T-cell (primary cell): ENCODE measurements at places on chromosomes 1 and 21.

- DNase-seq, result no peak
These were observed 10.7 kb upstream of the CD2 start for GRCh38 chr1:116743535-116743934.

DNA sequence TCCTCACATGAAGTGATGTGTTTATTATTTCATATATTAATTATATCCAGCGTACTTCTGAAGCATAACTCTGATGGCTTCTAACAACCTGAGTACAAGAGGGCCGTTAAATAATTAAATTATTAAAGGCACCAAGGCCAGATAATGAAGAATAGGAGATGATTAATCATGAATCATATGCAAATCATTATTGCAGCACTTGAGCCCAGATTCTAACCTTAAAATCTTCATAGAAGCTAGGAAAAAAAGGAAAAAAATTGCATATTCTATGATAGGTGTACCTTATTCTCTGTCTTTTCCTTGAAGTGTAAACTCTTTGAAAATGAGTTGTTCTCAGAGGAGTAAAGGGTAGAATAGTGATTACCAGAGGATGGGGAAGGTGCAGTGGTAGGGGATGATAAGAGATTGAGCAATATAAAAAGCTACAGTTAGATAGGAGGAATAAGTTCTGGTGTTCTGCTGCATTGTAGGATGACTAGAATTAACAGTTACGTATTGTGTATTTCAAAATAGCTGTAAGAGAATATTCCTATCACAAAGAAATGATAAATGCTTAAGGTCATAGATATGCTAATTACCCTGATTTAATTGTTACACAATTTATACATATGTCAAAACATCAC lies 51.1 kb downstream of the SWT1 start:
- DNase-seq, result no peak

DNA sequence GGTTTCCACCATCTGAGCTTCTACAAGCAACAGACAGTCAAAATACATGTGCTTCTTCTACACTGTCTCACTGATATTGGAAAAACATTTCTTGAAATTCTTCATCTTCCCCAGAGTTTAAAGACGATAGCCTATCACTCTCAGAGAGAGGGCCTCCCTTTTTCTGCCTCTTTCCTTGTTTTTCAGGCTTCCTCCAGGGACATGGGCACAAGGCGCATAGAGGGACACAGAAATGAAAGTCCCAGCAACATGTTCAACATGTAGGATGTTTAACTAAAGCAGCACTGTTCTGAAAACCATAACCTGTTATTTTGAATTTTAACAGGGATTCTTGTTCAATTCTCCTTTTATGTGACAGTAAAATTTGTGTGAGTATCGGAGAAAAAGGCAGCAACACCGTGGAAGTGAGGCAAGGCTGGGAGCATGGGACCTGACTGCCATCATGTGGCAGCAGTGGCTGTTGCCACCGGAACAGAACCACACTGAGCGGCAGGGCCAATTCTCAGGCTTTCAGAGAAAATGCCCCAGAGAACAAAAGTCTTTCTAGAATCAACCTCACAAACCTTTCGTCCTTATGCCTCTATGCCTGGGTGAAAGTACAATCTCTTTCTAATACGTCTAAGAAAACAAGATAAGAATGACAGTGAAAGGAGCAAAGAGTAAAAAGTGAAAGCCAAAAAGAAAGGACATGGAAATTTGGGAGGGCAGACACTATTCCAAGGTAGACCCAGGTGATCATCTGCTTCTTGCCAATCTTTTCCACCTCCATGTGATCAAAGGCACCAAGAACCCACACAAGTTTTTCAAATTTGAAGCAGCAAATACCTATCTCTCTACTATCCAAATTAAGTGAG lies 54.5 kb downstream of the PCNX2 start:
- peak; percentile 11 for DNase-seq

DNA sequence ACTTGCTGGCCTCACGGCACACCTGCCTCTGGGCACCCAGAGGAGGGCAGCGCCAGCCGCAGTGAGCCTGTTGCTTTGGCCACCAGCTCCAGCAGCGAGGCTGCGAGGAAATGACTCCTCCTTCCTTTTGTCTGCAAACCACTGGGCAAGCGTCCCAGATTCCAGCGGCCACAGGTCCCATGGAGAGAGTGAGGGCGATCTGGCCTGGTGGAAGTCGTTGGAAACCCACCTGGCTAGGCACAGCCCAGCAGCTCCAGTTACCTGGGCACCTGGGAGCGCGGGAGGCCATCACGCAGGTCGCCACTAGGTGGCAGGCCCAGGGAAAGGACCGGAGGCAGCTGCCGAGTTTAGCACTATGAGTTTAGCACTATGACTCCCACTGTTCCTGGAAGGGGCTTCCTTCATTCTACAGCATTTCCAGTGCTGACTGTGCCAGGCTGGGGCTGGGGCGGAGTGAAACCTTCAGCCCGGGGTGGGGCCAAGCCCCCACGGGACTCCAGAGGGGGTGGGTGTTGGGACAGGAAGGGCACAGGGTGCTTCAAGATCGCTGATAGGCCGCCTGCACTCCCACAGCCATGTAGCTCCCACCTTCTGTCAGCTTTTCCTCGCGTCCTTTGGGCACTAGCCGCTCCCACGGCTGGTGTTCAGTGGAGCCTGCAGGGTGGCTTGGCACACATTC lies 1.1 kb upstream of the ESPN start:
- peak; percentile 51 for DNase-seq

DNA sequence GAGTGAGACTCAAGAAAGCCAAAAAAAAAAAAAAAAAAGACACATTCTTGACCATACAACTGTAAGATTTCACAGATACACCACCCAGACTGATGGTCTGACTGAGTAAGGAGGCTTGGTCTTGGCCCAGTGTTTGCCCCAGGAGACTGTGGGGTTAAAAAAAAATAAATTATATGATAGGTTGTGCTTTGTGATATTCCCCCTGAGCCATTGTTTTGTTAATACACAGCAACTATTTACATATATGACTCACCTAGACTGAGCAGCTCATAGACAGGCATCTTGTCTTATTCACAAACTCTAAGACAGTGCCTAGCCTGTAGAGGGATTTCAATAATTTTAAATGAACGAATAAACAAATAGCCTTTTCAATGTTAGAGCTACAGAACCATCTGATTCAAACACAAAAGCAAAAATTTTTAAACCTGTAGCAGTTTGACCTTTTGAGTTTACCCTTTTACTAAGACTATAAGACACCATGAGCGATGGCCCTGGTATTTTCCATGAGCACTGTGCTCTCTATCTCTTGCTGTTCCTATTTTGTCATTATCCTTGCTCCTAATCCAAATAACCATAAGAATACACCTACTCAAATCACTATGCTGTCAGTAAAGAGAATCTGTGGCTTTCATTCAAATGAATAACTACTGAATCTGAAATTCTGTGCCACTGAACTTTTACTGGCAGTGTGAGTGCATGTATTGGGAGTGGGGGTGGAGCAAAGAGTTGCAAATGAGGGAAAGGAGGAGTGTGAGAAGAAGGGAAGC lies 199.4 kb upstream of the PTBP2 start:
- DNase-seq, result no peak

- no peak for DNase-seq
These were observed 1.4 kb downstream of the S100A6 start for GRCh38 chr1:153534226-153534924.

- no peak for DNase-seq
These were observed 1.4 kb upstream of the MAD2L2 start for GRCh38 chr1:11682287-11682771.

GRCh38 chr1:101769520-101769919 lies 227.2 kb downstream of the OLFM3 start:
- no peak for DNase-seq

- no peak for DNase-seq
These were observed 211.8 kb downstream of the MATN1 start for GRCh38 chr1:30511563-30511962.

DNA sequence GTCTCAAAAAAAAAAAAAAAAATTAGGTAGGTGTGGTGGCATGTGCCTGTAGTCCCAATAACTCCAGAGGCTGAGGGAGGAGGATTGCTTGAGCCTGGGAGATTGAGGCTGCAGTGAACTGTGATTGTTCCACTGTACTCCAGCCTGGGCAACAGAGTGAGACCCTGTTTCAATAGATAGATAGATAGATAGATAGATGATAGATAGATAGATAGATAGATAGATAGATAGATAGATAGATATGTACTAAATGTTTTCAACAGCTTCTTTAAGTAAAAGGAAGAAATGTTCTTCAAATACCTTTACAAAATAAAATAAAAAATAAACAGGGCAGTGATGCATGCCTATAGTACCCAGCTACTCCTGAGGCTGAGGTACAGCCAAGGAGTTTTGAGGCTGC lies 9.8 kb downstream of the KIF1B start:
- DNase-seq, result no peak

GRCh38 chr1:159223004-159223403 lies 18.3 kb downstream of the ACKR1 start:
- no peak for DNase-seq

DNA sequence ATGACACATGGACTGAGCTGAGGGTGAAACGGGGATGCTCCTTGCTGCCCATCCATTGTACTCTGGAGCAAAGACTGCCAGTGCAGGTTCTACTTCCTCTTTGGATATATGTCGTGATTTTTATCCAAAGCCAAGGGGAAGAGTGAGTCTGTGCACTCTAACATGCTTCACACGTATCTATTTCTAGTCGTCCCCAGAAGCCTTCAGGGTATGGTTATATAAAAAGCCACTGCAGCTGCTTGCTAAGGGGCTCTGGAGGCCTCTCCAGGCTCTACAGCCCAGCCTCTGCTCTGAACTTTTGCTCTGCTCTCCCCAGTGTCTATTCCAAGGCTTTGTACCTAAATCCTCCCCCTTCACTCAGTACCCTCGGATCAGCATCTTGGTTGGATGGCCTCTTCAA lies 20.1 kb downstream of the PAFAH2 start:
- no peak for DNase-seq

DNA sequence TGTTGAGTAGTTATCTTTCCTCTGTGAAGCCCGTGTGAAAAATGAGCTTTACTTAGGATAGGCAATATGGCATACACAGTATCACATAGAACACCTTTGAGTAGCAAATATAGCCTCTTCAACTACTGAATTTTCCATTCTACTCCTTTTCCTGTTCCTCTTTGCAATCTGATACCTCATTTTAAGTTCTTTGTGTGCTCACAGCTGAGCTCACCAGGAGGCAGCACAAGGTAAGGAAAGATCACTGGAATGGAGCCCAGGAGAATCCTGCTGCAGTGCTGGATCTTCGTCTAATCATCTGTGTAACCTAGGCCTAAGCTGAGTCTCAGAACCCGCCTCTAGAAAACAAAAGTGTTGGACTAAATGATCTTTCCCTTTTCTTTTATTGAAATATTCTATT lies 171.0 kb downstream of the LRRC40 start:
- DNase-seq, result no peak

DNA sequence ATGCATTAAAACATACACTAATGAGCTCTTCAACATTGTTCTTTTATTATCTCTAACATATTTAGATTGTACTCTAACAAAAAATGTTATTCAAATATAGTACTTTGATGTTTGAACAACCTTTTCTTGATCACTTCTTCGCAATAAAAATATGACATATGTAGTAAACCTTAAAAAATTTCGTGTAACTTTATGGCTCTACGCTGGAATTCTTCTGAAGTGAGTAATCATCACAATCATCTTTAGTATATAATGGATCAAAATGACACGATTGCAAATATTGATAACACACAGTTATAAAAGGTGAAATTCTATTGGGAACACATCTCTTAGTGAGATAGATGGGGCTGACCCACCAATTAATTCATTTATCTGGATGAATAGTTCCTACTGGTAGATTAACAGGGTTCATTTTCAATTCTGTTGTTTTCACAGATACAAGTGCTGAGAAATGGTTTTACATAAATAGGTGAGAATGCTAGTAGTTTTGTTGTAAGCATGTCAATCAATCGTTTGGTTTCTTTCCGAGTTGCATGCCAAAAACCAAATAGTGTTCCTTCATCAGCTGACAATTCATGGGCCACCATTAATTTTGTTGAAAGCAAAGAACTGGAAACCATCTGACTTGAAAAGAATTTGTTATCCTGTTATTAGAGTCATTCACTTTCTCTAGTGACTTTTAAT lies 1.5 kb upstream of the ZMPSTE24 start:
- DNase-seq, result no peak

- no peak for DNase-seq
These were observed 6.1 kb upstream of the CD1A start for GRCh38 chr1:158248118-158248517.

DNA sequence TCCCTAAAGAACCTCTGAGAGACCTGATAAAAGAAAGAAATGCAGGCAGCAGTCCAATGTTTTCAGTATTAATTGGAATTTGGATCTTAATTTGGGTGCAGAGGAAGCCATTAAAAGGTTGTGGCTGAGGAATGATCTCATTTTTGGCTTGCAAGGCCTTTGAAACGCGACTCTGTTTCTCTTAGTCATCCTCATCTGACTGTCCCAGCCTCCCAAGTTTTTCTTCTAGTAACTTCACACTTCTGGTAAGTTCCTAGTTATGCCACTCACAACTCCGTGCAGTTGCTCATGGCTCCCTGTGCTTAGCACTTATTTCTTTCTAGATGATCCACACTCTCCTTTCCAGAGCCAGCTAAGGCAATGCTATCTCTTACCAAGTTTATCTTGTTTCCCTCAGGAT lies 147.4 kb upstream of the USP24 start:
- DNase-seq, result no peak

- DNase-seq, result no peak
These were observed 21.6 kb downstream of the PLXNA2 start for GRCh38 chr1:208222376-208223126.

DNA sequence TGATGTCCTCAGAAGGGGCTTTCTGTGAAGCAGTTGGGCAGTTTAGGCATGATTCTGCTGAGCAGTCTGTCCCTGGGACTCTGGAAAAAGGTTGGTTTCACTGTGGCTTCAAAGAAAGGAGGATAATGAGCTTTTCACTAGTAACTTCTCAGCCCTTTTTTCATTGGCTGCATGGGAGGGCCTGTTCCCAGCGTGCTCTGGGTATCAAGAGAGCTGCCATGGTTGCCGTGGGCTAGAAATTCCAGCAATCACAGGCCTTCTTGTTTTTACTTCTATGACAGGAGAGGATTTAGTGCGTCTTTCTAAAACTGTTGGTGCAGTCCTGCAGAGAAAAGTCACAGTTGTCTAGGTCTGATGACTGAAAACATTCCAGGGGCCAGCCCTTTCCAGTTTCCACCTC lies 7.2 kb downstream of the SZRD1 start:
- DNase-seq, result no peak
